AG04450 (cell line): ENCODE measurements at places on chromosomes 5 and 9. TPM values are rescaled to one million over a fixed set of nuclear protein-coding genes. Genes with fewer than 3 reads are reported as not detected.

PCDHGB4 gene
- polyA plus RNA-seq, result 10.3 and 10.9 TPM in 2 replicates

DMRTA1 gene
- polyA plus RNA-seq, result 0.05 and 0.07 TPM in 2 replicates

SPINK14 gene
- polyA plus RNA-seq, result not detected in 2 replicates

SPINK6 gene
- polyA plus RNA-seq, result not detected in 2 replicates

PCDHB3 gene
- polyA plus RNA-seq, result 0.12 and 0.15 TPM in 2 replicates

SLC36A3 gene
- polyA plus RNA-seq, result not detected in 2 replicates

ADAMTS12 gene
- polyA plus RNA-seq, result 46.8 and 47.6 TPM in 2 replicates

CLTA gene
- 314 and 364 TPM in 2 replicates for polyA plus RNA-seq

C5orf52 gene
- polyA plus RNA-seq, result not detected in 2 replicates

HK3 gene
- polyA plus RNA-seq, result not detected in 2 replicates

HTR1A gene
- polyA plus RNA-seq, result not detected in 2 replicates

BARHL1 gene
- not detected in 2 replicates for polyA plus RNA-seq

AP3S1 gene
- polyA plus RNA-seq, result 109 and 171 TPM in 2 replicates

NIPAL4 gene
- polyA plus RNA-seq, result 0.20 and 0.32 TPM in 2 replicates

SLC9A3 gene
- polyA plus RNA-seq, result 0.76 and 1.0 TPM in 2 replicates

DMAC1 gene
- 31.3 and 34.7 TPM in 2 replicates for polyA plus RNA-seq

MYOZ3 gene
- 0.51 and 0.68 TPM in 2 replicates for polyA plus RNA-seq

ISL1 gene
- polyA plus RNA-seq, result not detected in 2 replicates

OTP gene
- polyA plus RNA-seq, result not detected in 2 replicates

TNFSF15 gene
- 2.6 and 2.8 TPM in 2 replicates for polyA plus RNA-seq

PROB1 gene
- polyA plus RNA-seq, result 0.19 and 0.25 TPM in 2 replicates

EPB41L4A gene
- polyA plus RNA-seq, result not detected in 2 replicates

ASPN gene
- 0.92 and 1.1 TPM in 2 replicates for polyA plus RNA-seq

CMYA5 gene
- 0.89 TPM in 2 replicates for polyA plus RNA-seq
